ENCODE measurements at places on chromosomes 3 and 15.

DNA sequence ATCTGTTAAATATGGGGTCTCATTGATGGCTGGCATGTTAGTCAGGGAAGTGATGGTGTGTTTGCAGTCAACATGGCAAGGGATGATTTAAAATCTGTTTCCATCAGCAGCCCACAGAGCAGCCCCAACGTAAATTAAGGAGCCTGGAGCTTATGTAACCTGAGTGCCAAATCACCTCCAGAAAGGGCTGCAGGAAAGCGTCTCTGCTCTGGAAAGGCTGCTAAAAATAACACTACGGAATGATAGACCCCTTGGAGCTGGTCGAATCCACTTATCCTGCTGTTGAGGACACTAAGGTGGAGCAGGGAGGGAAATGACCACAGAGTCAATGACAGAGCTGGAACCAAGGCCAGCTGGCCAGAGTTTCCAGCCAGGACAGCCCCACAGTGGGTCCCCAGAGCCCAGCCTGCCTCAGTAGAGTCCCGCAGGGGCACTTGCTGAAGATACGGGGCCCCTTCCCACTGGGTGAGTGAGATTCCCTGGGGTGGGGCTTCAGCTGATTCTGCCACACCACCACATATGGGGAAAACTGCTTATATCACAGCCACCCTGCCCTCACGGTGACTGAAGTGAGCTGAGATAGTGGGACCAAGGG is 63.5 kb downstream of the EPHB1 start:
- no peak for DNase-seq

DNA sequence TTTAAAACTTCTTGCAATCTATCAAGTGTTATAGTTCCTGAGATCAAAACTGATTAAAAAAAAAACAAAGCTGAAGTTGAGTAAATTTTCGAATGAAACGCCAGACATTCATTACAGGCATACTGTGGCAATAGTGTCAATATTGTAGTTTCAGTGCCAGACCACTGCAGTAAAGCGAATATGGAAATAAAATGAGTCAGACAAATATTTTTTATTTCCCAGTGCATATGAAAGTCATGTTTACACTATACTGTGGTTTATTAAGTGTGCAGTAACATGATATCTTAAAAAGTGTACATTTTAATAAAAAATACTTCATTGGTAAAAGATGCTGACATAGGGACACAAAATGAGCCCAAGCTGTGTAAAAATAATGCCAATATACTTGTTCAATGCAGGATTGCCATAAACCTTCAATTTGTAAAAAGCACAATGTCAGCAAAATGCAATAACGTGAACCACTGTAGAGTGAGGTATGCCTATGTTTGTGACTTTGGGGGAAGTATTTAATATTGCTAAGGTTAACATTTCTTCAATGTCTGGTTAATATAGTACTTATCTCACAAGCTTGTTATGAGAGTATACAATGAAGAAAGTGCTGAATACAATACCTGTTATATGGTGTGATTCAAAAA is 1473.9 kb upstream of the GBE1 start:
- no peak for DNase-seq

DNA sequence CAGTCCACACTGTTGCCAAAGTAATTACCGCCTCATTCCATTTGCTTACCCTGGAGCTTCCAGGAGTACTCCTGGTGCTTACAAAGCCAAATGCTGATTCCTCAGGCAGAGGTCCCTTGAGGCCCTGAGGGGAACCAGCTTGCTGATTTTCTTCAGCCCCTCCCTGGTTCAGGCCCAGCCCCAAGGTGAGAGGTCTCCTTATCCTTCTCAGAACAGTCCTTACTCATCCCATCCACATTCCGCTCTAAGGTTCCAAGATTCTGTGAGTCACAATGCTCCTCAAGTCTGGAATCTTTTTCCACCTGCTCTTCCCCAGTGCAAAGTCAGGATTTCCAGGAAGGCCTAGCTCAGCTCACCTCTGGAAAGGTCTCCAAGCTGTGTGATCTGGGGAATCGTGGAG is 1.8 kb upstream of the ATP10A start:
- DNase-seq = no peak

- no peak for DNase-seq
Observed at GRCh38 chr3:16768956-16769355, 115.8 kb upstream of the PLCL2 start.

DNA sequence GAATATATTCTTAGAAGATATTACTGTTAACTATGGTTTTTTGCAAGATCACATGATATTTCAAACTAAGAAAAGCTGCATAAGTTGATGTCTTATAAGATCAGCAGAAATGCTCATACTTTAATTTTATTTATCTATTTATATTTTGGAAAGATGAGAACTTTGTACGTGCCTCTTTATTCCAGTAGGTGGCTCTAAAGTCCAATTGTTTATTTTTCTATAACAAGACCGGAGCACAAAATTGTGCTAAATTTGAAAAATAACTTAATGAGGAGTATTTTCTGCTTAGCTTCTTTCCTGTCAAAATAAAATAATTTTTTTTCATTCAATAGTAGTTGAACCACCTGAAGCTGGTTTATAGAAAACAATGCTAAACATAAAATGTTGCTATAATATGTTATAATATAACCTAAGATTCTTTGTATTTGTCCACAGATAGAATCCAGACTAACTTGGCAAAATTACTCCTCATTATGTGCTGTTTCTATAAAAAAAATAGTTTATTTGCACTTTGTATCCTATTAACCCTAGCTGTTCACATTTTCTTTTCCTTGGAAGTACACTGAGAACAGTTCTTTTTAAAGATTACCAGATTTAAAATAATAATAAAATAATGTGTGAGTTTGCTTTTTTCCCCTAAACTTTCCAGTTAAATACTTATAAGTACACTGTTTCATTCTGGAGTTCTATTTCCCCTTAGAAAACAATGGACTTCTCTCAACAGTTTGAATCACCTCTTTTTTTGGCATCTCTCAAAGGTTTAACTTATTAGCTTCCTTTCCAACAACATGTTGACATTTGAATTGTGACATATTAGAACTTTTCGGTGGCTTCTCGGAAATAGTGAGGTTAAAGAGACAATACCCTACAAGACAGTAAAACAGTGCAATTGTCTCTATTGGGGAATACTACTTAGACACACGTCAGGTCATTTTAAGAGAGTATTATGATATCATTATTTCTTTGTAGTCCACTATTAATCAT is 530.0 kb downstream of the MECOM start:
- no peak for DNase-seq

DNA sequence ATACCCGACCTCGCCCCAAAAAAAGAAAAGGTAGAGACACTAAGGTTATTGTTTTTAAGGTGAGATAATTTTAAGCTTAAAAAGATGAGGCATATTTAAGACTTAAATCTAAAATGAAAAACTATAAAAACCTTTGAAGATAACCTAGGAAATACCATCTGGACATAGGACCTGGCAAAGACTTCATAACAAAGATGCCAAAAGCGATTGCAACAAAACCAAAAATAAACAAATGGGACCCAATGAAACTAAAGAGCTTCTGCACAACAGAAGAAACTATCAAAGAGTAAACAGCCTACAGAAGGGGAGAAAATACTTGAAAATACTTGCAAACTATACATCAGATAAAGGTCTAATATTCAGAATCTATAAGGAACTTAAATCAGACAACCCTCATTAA is 80.9 kb downstream of the TMCC1 start:
- DNase-seq = no peak
